ENCODE measurements at places on chromosomes 5 and 9. TPM values are rescaled to one million over a fixed set of nuclear protein-coding genes. Genes with fewer than 3 reads are reported as not detected.

Gene CCL28
- total RNA-seq, result 3.0 TPM

Gene PTGER4
- 10.1 TPM for total RNA-seq

Gene PDE6A
- not detected for total RNA-seq

DNA sequence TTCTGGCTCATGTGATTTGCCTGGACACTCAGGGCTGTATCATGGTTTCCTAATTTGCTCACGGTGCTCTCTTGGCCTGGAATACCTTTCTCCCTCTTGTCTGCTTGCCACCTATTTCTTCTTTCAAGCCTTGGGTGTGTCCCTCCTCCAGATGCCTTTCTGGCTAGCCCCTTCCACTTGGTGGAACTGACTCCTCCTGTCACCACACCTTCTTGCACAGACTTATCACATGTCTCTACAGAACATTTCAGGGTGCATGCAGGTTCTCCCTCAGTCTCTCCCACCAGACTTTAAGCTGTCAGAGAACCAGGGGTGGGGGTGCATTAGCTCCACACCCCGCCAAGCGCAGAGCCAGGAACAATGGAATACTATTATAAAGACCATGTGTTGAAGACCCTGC, 1.9 kb downstream of the TBC1D2 start:
- ATAC-seq, result no peak

DNA sequence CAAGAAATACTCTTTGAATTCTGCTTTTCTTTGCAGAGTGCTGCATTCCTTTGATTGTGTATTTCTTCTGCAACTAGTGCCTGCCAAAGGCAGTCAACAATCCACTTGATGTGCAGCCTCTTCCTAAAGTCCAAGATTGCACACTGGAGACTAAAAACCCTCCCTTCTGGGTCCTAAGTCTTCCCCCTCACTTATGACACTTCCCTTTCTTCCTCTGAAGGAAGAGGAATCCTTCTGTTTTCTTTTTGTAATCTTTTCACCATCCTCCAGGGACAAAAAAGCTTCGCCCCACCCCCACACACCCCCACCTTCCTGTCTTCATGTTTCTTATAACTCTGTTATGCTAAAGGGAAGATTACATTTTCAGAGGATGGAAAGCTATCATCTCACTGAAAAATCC, 39.9 kb downstream of the WDR36 start:
- no peak for ATAC-seq

GRCh38 chr5:52838326-52839015, 50.8 kb downstream of the ITGA1 start:
- ATAC-seq, result no peak

- ATAC-seq, result no peak
Observed at GRCh38 chr9:126158588-126159429, 167.8 kb upstream of the MVB12B start.

DNA sequence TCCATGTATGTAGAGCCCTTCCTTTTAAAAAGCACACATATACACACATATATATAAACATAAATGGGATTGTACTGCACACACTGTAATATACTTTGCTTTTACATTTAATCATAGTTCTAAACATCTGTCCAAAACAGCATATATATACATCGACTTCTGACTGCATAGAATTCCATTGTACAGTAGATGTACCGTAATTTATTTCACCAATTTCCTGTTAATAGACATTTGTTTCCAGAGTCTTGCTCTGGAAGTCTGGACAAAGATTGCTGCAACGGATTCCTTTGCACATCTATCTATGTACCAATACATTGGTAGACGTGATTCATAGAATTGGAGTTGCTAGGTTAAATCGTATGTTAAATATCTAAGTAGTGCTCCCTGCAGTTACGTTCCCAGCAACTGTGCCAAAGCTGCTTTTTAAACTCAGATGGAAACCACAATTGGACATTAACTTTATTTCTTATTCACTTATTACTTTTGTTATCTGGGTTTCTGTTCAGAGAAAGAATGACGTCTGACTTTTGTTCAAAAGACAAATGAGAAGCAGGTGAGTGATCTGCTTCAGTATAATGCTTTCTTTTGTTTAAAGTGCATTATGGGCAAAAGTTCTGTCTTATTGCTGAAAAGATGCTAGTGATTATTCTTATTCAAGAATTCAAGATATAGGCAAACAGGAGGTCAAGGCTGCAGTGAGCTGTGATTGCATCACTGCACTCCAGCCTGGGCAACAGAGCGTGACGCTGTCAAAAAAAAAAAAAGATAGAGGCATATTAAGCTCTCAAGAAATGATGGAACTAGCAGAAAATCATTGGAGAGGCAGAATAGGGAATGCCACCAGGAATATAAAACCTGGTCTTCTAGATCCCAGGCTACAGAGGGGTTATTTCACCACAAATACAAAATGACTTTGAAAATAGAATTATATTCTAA, 138.2 kb downstream of the FGF1 start:
- ATAC-seq, result no peak

- no peak for ATAC-seq
Observed at GRCh38 chr5:113693701-113694100, 180.2 kb downstream of the YTHDC2 start.

GRCh38 chr5:106205916-106206571, 1464.7 kb downstream of the EFNA5 start:
- no peak for ATAC-seq

- no peak for ATAC-seq
Observed at GRCh38 chr5:68026092-68026885, 189.3 kb upstream of the PIK3R1 start.

- ATAC-seq, result no peak
Observed at GRCh38 chr9:134692573-134692860, 50.9 kb downstream of the COL5A1 start.

DNA sequence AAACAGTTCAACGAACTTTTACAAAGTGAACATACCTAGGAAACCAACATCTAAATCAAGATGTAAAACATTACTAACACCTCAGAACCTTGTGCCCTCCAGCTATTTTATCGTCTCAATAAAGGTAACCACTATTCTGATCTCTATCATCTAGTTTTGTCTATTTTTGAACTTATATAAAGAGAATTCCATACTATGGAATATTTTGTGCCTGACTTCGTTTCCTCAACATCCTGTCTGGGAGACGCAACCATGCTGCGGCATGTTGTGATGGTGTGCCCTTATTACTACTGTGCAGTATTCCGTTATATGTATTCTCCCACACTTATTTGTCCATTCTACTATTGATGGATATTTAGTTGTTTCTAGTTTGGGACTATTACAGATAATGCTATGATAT, 99.2 kb downstream of the NR6A1 start:
- ATAC-seq, result no peak

GRCh38 chr5:168578538-168579487, at the start of gene PANK3:
Gene PANK3 (minus strand): TSS chr5:168579368. CDS start chr5:168579283, 85 bp downstream.
- peak; percentile 89 for ATAC-seq

DNA sequence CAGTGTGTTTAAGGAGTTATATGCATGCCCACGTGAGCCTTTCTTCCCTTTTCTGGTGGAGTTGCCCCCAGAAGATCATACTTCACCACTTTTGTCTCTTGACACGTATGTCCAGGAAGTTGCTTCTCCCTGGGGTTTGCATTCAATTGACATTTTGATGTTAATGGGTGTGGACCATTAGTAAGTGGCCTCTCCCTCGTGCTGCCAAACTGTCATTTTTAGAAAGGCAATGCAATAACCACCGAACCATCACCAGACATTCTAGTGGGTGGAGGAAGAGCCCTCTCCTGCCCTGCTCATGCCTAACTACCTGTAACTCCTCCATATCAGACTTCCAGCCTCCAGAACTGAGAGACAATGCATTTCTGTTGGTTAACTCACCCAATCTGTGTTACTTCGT, 290.8 kb downstream of the ATPSCKMT start:
- no peak for ATAC-seq
